ENCODE measurements at places on chromosomes 16 and 17.

GRCh38 chr17:52828621-52829020 lies 670.1 kb upstream of the CA10 start:
- DNase-seq, result no peak

DNA sequence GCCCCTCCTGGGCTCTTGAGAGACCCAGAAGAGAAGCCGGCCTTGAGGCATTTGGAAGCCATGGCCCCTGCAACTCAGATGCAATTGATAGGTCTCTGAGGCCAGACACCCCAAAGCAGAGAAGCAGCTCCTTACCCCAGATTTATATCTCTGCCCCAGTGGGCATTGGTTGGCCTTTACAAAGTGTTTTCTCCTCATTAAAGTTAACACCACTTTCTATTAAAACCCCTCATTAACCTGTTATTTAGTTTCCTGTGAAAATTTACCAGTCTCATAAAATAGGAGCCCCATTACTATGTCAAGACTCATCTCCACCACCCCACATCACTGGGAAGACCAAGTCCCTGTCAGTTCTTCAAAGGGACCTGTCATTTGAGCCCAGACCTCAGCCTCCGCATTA lies at the start of gene KRT35:
KRT35 (minus strand) TSS at position 116 of the 400 bp plus-strand sequence; CDS start at position 62, 54 bp downstream.
- no peak for DNase-seq

- DNase-seq, result no peak
Observed at GRCh38 chr17:43384476-43384862, 14.3 kb upstream of the ARL4D start.

DNA sequence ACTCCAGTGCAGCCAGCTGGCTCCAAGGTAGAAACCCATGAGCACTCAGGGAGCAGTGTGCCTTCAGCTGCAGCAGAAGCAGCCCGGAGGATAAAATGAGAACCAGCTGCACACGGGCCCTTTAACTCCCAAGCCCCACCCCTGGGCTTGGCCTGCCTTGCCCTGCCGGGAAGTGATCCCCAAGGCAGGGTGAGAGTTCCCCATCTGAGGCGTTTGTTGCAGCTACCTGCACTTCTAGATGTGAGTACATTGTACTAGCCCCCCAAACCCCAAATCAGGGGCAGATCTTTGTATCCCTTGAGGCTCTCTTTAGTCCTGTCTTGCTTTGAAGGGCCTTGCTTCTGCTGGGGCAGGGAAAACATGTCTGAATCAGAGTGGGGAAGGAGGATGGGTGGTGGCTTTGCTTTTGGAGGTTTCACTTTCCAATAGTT lies at the start of gene MVP:
MVP (plus strand) TSS at position 192 of the 431 bp plus-strand sequence. CDS start 10,088 bp downstream, outside the sequence.
- peak; percentile 83 for DNase-seq

DNA sequence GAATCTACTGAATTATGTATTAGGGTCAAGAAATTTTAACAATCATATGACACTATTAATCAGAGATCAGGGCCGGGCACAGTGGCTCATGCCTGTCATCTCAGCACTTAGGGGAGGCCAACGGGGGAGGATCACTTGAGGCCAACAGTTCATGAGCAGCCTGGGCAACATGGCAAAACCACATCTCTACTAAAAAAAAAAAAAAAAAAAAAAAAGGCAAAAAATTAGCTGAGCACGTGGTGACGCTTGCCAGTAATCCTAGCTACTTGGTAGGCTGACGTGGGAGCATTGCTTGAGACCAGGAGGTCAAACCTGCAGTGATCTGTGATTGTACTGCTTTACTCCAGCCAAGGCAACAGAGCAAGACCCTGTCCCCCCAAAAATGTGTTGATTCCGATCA lies 52.5 kb upstream of the CLEC3A start:
- no peak for DNase-seq

Data from suppressor macrophage treated with lipopolysaccharide for 4 hours (primary cell).